Heart left ventricle (tissue), 16 donors: ENCODE measurements at places on chromosomes 12 and 14.

DNA sequence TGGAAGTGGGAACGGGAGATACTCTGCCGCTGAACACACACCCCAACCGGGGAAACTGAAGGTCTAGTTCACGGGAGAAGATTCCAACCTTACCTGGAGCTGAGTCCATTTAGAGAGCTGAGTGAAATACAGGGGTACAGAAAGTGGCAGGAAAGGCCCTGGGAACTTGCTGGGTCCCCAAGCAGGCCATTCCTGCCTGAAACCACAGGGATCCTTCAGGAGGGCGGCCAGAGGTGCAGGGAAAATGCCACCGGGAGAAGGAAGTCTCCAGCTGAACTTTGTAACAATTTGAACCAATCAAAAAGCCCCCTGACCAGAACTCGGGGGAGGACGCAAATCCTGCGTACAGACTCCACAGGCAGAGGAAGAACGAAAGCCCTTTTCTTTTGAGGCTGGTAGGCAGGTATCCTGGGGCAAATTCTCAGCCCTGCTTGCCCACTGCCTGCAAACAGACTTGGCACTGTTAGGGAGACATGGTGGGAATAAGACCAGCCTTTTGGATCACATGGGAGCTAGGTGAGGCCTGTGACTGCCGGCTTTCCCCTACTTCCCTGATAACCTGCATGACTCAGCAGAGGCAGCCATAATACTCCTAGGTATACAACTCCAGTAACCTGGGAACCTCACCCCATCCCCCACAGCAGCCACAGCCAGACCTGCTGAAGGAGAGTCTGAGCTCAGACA lies 170.9 kb downstream of the SEC23A start:
- no peak for DNase-seq

- DNase-seq = no peak
Observed at GRCh38 chr12:131038961-131039950, 85.5 kb downstream of the ADGRD1 start.

- DNase-seq = no peak
Observed at GRCh38 chr12:132411457-132411856, 78.5 kb upstream of the FBRSL1 start.

DNA sequence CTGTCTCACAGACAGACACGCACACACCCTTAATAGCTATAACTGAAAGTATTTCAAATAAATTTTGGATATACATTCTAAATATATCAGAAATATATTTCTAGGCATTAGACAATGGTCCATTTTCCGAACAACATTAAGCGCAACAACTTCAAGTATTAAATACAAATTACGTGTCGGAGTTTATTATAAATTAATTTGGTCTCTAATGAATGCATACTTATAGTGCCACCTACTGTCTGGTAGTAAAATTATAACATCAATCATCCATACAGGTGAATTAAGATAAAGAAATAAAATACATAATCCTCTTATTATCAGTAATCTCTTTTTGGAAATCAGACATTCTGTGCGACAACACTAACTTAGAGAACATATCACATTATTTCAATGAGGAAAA lies 27.2 kb upstream of the CMAS start:
- no peak for DNase-seq

GRCh38 chr14:31239741-31240140 lies 32.1 kb upstream of the HECTD1 start:
- DNase-seq = no peak
